CD4-positive, alpha-beta T cell treated with Interleukin-6 at 100 ng/mL for 8 hours (primary cell): ENCODE measurements at places on chromosomes 12 and 14.

- DNase-seq, result no peak
Observed at GRCh38 chr12:109726511-109727038, 12.9 kb downstream of the FAM222A start.

- no peak for DNase-seq
Observed at GRCh38 chr14:24679248-24679961, 45.4 kb upstream of the GZMB start.

DNA sequence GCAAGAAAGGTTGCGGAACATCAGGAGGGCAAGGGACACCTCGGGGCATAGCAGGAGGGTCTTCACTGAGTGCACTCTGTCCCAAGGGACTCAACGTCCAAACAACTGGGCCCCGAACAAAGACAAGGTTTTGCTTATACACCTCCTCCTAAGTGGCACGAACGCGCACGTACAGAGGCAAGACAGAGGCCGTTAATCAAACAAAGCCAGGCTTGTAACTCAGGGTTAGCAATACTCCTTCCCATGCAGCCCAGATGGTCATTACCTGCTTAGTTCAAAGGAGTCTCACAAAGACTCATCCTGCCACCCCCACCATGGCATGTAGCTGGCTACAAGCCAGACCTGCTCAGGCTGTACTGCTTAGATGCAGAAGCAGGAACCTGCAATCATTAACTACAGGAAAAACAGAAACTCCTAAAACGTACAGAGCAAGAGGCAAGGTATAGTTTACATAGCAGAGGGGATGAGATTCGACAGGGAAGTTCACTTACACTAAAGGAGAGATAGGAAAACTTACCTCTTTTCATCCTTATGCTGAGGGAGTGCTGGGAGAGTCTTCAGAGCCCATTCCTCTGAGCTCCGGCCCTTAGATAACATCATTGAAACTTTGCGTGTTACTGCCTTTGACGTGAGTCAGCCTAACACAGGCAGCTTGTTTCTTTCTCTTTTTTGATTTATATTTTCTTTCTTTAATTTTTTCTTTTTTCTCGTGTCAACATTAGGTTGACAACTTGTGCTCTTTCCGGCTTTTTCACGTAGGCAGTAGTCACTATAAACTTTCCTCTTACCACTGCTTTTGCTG is 1319.1 kb downstream of the TMEM121 start:
- DNase-seq, result peak; percentile 45

DNA sequence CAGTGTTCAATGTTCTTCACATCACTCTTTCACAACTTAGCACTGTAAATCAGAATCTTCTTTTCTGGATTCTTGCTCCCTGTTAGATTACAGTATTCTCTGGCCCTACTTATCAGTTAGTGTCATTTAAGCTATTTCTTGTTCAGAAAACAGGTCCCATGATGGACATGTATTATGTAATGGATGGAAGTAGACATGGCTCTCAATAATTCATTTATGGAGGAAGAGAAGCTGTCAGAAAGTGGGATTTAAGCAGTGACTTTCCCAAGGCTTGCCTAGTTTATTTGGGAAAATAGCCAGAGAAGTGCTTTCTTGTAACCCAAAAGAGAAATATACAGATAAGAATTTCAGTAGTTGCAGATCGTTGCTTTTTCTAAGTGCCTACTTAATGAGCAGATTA is 1.6 kb downstream of the ERC1 start:
- DNase-seq, result no peak

DNA sequence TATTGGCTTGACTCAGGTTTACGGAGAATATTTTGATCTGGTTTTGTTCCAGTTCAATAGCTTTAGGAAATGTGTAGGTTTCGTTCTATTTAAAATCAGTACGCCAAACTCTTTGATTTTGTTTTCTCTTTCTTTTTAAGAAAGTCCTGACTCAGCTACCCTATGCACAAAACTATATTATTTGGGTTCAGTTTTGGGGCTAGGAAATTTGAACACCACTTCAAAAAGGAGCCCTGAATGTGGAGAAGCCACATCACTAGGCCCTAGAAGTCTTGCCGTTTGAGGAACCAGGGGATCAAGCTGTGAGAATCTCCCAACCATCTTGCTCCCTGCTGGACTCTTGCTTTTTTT is 168.2 kb upstream of the BCL2L14 start:
- no peak for DNase-seq

DNA sequence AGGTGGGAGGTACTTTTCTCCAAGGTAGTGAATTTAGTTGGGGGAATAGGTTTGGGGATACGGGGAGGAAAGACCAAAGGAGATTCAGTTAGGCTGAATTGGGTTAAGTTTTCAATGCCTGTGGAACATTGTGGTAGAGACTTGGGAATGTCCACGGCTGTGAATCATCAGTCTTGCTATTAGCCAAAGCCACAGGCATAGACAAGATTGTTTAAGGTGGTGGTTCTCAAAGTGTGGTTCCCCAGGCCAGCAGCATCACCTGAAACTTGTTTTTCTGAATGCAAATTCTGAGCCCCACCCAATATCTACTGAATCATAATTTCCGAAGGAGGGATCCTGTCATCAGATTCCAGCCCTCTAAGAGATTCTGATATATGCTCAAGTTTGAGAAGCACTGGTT is 316.2 kb downstream of the EGLN3 start:
- DNase-seq, result no peak

GRCh38 chr14:105337966-105338741 is 23.6 kb downstream of the PACS2 start:
- DNase-seq, result no peak

GRCh38 chr14:104682107-104682593 is 7.3 kb upstream of the INF2 start:
- DNase-seq, result no peak

DNA sequence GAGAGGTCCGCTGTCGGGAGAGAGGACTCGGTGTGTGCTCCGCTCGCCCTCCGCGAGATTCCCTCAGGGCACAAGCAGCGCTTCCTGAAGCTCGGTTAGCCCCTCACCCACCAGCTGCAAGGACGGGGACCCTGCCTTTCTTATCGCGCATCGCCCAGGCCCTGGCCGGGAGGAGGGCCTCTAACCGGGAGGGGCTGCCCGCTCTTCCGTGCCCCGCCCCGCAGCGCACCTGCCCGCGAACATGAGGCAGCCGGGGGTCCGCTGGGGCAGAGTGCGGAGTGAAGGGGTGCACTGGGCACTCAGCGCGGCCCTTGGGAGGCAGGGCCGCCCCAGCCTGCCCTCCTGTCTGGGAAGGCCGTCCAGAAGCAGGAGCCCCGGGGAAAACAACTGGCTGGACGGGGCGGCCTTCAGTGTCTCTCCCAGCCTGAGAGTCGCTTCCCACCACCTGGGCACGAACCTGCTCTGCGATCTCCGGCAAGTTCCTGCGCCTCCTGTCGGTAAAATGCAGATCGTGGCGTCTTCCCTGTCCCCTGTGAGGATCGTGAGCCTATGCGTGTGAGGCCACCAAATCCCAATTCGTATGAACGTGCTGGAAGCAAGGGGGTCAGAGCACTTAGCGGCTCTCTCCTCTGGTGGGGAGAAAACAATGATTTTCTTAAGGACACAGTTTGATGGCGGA is 28.0 kb upstream of the ADIPOR2 start:
- DNase-seq, result peak; percentile 12

DNA sequence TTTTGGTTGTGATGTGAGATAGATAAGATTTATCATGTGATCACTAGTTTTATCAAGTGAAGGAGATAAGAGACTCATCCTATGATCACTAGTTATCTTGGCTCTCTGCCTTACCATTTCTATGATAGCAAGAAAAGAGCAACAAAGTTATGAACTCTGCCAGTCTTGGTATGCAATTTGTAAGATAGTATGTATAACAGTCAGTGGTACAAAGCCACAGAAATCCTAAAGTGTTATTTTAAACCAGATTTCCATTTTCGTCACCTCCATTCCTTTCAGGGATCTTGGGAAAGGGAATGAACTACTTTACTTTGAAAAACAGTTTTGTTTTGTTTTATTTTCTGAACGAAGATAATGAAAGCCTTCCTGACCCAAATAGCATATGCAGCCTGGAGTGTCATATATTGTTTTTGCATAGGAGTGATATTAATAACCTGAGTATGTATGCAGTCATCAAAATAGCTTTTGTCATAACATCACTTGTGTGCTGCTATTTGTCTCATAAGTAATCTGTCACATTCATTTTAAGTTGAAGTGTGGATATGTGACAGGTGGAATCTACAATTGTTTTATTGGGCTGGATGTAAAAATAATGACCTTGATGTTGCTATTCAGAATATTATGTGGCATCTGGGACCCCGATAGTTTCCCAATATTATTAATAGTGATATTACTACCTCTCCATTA is 35.0 kb downstream of the FLRT2 start:
- DNase-seq, result no peak
